Pancreas (tissue), 10 donors: ENCODE measurements at places on chromosomes 12 and 14.

DNA sequence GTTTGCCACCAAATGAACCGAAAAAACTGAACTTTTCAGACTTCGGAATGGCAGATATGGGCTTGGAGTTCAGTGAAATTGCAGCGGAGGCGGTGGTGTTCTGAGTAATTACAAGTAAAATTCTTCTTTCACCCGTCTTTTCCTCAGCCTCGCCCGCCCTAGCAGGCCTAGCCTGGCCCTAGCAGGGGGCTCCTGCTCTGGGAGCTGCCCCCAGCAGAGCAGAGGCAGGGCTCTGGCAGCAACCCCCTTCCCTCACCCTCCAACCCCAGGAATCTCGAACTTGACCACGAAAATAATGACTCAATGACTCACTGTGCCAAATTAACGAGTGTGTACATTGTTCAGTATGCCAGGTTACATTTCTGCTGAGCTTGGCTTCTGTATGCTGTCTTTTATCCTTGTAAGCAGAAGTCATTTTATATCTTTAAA, 1.1 kb downstream of the PAPLN start:
- no peak for DNase-seq

DNA sequence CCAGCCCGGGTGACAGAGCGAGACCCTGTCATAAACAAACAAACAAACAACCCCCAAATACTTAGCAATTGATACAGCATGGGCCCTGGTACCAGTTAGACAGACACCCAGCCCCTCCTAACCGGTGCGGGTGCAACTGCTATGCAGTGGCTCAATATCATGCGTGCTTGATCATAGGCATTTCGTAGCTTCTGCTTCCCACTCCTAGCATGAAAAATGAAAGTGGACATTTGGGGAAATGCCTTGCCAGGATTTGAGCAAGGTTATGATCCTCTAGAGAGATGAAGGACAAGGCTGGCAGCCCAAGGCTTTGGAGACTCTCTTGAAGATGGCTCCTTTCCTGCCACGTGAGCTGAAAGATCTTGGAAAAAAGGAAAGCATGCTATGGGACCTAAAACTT, 13.7 kb downstream of the FGF6 start:
- no peak for DNase-seq

- no peak for DNase-seq
Measured at GRCh38 chr12:111363578-111363977, 5.3 kb downstream of the PHETA1 start.

- DNase-seq: peak; percentile 69
Measured at GRCh38 chr12:105214670-105215375, 21.2 kb downstream of the APPL2 start.

DNA sequence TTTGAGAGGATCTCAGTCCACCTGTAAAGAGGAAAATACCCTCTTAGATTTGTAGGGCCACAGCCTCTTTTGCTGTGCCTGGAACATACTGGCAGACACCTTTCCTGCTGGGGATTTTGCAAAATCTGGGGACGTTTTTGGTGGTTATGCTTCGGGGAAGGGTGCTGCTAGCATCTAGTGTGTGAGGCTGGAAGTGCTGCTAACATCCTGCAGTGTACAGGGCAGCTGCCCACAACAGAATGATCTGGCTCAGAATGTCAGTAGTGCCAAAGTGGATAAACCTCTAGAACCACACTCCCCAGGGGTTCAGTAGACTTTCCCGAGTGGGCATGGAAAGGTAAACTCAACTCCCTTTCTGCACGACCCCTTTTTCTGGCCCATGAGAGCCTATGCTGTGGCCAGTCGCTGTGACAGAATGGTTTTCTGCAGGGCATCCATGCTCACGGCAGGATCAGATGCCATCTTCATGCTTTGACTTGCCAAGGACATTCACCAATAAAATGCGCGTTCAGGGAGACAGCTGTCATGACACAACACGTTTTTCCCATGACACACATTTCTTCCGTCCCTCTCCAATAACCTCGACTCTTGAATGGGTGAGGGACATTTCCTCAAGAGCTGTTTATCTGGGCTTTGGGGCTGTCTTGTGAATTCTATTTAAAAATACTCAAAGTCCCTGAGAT, 240.9 kb downstream of the RGS6 start:
- no peak for DNase-seq

- no peak for DNase-seq
Measured at GRCh38 chr12:115871714-115872113, 405.8 kb downstream of the MED13L start.

DNA sequence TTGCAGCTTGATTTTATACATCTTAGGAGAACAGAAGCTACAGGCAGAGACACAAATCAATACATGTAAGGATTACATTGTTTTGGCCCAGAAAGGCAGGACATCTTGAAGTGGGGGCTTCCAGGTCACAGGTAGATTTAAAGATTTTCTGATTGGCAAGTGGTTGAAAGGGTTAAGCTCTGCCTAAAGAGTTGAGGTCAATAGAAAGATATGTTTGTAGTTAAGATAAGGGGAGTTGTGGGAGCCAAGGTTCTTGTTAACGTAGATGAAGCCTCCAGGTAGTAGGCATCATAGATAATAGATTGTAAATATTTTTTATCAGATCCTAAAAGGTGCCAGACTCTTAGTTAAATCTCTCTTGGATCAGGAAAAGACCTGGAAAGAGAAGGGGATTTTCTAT, 5.5 kb upstream of the DHRS2 start:
- DNase-seq: no peak

DNA sequence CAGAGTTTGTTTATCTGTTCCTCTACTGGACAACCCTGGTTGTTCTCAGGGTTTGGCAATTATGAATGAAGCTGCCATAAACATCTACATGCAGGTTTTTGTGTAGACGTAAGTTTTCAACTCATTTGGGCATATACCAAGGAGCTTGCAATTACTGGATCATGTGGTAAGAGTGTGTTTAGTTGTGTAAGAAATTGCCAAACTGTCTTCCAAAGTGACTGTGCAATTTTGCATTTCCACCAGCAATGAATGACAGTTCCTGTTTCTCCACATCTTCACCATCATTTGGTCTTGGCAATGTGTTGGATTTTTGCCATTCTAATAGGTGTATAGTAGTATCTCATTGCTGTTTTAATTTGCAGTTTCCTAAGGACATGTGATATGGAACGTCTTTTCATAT, 39.8 kb upstream of the FBXO33 start:
- no peak for DNase-seq

- DNase-seq: no peak
Measured at GRCh38 chr12:9796971-9797370, 30.3 kb upstream of the KLRF1 start.

GRCh38 chr14:76289276-76289675, 86.7 kb upstream of the ESRRB start:
- DNase-seq: no peak

DNA sequence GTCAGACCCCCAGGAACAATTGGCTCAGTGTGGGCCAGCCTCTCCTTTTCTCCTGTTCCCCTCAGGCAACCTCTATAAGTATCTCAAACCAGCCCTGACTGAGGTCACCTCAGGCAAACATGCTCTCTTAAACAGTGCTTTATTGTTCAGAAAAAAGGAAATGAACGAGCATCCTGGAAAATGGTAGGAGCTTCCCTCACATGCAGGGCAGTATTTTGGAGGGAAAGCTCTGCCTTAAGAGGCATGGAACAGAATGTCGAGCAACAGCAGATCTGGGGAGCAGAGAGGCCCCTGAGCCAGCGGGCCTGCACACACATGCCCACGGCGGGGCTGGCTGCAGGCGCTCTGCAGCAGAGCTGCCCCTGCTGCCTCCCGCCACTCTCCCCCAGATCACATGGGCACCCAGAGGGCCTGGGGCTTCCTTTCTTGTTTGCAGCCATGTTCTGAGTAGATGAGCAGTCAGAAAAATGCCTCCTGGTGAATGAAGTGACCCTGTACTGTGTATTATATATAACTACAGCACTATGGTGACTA, 42.0 kb downstream of the MOK start:
- no peak for DNase-seq

GRCh38 chr14:86533834-86534233, 1003.9 kb downstream of the FLRT2 start:
- no peak for DNase-seq

DNA sequence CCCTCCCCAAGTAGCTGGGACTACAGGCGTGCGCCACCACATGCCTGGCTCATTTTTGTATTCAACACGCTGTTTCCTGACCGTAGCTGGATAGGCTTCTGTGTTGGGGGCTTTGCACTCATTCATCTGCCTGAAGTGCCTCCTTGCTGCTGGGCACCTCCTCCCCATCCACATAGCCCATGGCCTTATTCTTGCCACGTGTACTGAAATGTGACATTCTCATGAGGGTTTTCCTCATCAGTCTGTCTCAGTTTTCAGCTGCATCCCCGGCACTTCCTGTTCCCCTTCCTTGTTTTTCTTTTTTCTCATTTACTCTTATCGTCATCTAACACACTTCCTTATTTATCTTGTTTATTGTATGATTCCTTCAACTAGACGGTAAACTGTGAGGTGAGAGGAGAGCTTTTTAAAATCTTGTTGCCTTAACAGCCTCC, 36.6 kb downstream of the RCOR1 start:
- no peak for DNase-seq

DNA sequence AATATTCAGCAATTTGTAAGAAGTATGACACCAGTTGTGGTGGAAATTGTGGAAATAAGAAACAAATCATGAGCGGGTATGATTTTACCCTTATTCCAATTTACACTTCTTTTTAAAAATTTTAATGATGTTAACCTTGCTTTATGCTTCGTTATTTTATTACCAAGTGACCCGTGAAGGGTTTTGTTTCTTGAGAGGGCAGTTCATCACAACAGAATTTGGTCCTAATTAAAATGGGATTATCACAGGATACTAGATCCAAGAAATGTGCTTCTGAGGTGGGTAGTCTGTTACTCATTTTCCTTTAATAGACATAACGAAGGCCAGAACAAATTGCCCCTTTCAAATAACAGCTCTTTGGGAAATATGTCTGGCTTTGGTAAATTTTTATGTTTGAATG, 25.5 kb upstream of the RASSF8 start:
- DNase-seq: no peak

GRCh38 chr14:66425402-66425801, 60.8 kb upstream of the CCDC196 start:
- no peak for DNase-seq

GRCh38 chr12:58087423-58088127, 146.2 kb downstream of the ATP23 start:
- no peak for DNase-seq

GRCh38 chr12:107384645-107385044, 291.3 kb upstream of the CRY1 start:
- DNase-seq: no peak

DNA sequence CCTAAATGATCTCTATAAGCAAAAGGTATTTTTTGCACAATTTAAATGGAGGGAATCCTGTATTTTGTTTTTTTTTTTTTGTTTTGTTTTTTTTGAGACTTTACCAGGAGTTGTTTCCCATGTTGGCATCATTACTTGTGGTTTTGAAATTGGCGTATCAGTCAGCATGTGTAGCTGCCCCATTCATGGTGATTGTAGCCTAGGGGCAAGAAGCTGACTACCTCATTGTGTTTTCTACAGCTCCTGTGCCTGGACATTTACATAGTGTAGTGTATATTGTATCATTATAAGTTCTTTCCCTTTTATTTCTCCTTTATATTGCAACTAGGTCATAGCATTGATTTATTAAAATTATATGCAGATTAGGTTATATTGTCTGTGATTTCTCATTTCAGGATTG, 24.5 kb downstream of the SAMD4A start:
- DNase-seq: no peak

- DNase-seq: no peak
Measured at GRCh38 chr12:116142936-116143898, 134.3 kb downstream of the MED13L start.

DNA sequence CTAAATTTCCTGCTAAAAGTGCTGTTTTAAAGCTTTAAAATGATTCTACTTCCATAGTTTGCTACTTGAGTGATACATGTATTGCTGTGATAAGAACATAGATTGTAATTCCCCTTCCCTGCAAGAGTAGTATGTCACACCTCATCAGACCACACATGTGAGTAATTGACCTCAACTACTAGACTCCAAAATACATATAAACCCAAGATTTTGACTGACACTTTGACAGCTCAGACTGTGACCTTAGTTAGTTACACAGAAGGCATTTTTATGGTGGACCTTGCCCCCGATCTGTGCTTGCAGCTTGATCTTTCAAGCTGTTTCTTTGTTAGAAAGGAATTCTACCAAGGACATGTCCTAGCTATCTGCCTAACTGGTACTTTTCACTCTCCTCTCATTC, 18.6 kb downstream of the APOBEC1 start:
- no peak for DNase-seq

DNA sequence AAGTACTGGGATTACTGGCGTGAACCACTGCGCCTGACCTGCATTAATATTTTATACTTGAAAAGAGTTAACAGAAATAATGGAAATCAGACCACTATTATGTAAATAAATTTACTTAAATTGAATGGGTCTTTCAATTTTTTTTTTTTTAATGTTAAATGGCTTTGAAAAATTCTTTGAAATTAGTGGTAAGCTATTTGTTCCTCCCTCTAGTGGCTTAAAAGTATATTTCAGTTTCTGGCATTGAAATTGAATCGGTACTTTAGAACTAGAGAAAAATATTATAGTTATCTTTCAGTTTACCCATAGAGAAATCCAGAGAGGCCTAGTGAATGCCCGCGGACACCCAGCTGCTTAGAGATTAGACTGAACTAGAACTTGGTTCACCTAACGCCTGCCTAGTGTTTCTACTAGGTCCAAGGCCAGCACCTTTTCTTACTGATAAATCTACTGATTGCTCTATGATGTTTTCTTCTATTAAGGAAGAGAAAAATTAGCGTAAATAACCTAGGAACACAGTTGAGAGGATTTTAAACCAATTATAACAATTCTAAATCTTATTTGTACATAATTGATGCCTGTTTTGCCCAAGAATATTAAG, 106.5 kb downstream of the EML1 start:
- no peak for DNase-seq

- no peak for DNase-seq
Measured at GRCh38 chr12:123442774-123443173, 6.3 kb upstream of the RILPL2 start.

DNA sequence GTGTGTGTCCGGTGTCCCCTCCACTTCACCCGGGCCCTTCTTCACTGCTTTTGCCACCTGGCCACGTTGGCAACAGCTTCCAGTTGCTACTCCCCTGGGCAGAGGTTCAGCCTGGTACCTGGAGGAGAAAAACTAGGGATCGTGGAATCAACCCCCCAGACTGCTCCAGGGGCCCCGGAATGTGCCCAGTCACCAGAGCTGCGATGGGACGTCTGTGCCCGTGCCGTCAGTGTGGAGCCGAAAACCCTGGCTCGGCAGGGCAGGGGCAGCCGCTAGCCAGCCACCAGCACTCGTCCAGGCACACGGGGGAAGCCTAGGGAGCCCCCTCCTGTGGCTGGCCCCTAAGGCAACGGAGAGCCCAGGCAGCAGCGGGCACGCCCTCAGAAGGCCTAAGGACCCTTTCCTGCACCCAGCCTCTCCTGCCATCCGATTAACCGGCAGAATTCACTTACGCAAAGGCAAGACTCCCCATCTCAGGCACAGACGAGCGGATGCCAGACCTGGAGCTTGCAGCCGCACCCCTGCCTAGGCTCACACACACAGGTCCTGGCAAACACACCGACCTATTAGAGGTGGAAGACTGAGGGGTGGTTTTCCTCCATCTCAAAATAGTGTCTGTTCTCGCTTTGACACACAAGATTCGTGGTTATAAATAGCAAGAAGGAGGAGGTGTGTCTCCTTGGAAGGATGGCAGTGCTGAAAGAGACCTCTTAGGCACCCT, 62.6 kb downstream of the FBXL14 start:
- no peak for DNase-seq
